Neural cell (in vitro differentiated cells): ENCODE measurements at places on chromosomes 7 and 10. TPM values are rescaled to one million over a fixed set of nuclear protein-coding genes. Genes with fewer than 3 reads are reported as not detected.

The HOXA6 gene
- not detected in 2 replicates for polyA plus RNA-seq

The LFNG gene
- 0.30 and 1.5 TPM in 2 replicates for polyA plus RNA-seq

The ANLN gene
- 4.2 and 5.8 TPM in 2 replicates for polyA plus RNA-seq

The IMMP2L gene
- polyA plus RNA-seq: 7.6 and 9.7 TPM in 2 replicates

The HOGA1 gene
- polyA plus RNA-seq: not detected in 2 replicates

The SH2D4B gene
- polyA plus RNA-seq: 1.4 and 1.6 TPM in 2 replicates

The VIM gene
- polyA plus RNA-seq: 152 and 170 TPM in 2 replicates
